ENCODE measurements at places on chromosomes 12 and 14.

- no peak for DNase-seq
- H3K36me3 ChIP-seq: peaks cover 2% of the 10 kb centered on the region
- H3K27ac ChIP-seq: peak overlapping the region; percentile 48
Measured at GRCh38 chr12:2561367-2561766, 233.4 kb upstream of the FKBP4 start.

DNA sequence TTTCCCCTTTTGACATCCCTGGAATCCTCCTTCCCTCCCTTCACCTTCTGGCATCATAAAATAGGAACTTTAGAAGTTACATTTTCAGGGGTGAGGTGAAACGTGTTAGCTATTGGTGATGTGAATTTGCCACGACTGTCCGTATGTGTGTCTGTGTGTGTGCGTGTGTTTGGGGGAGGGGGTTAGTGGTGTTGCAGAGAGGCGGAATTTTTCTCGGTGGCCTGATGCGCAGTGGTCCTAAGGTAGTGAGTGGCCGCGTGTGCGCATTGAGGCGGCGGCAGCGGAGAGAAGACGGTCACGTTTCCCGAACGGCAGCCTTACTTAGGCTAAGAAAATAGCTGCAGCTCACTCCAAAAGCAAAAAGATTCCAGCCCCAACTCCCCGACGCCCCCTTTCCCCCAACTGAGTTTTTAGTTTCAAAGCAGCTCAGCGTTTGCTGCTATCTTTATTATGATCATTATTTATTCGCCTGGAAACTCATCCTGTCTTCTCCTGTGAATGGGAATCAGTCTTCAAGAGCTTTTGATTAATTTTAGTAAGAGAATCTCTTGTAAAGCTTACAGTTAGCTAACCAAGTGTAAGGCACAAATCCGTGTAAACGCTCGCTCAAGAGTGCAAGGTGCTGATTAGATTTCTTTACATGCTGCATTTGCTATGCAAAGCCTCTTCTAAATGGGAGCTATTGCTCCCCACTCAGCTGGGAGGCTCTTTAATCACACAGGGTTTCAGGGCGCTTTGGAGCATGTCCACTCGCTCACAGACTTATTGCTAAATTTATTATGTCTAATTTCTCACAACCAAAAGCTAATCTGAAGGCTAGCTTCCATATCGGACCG is 4.7 kb downstream of the FLRT2 start:
- DNase-seq: peak; percentile 42
- peaks cover 8% of the 10 kb centered on the region for H3K4me1 ChIP-seq
- H3K27me3 ChIP-seq: peaks cover 33% of the 10 kb centered on the region

GRCh38 chr12:111748151-111748672 is 18.5 kb upstream of the ALDH2 start:
- no peaks in the 10 kb centered on the region for H3K27me3 ChIP-seq
- H3K36me3 ChIP-seq: peaks cover 24% of the 10 kb centered on the region
- no peak overlapping the region for H3K27ac ChIP-seq
- H3K4me1 ChIP-seq: no peaks in the 10 kb centered on the region
- no peak for DNase-seq

GRCh38 chr12:67852701-67853100 is 136.5 kb upstream of the IFNG-AS1 start:
- H3K27me3 ChIP-seq: no peaks in the 10 kb centered on the region
- no peaks in the 10 kb centered on the region for H3K4me1 ChIP-seq
- H3K4me3 ChIP-seq: no peak overlapping the region
- H3K36me3 ChIP-seq: no peaks in the 10 kb centered on the region
- no peak for DNase-seq

DNA sequence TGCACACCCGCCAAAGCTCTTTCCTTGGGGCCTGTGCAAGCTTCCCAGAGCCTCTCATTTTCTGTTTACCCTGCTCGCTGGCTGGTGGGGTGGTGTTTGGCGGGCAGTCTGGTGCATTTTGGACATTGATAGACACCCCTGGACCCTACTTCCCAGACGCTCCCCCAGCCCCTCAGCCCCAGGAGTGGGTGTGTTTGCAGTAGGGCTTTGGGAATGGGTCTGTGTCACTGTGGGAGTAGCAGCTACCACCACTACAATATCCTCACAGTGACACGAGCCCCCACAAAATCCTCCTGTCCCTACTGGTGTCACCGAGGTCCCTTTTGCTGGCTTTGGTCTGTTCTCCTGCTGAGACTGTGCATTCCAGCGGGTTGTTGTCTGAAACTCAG is 371.3 kb downstream of the TMEM121 start:
- no peak overlapping the region for H3K4me3 ChIP-seq
- H3K27ac ChIP-seq: no peak overlapping the region
- no peak for DNase-seq
- H3K4me1 ChIP-seq: no peaks in the 10 kb centered on the region
- no peaks in the 10 kb centered on the region for H3K27me3 ChIP-seq

GRCh38 chr14:101039031-101039754 is 135.7 kb upstream of the RTL1 start:
- no peak for DNase-seq
- H3K4me3 ChIP-seq: no peak overlapping the region
- H3K27ac ChIP-seq: no peak overlapping the region
- H3K36me3 ChIP-seq: no peaks in the 10 kb centered on the region
- H3K27me3 ChIP-seq: no peaks in the 10 kb centered on the region

GRCh38 chr14:39229222-39229543 is 4.5 kb upstream of the MIA2 start:
- H3K4me3 ChIP-seq: no peak overlapping the region
- H3K27me3 ChIP-seq: no peaks in the 10 kb centered on the region
- no peaks in the 10 kb centered on the region for H3K4me1 ChIP-seq
- no peak for DNase-seq
- H3K27ac ChIP-seq: no peak overlapping the region
- no peaks in the 10 kb centered on the region for H3K36me3 ChIP-seq

- H3K4me3 ChIP-seq: peak overlapping the region; percentile 94
- DNase-seq: no peak
- peak overlapping the region; percentile 96 for H3K27ac ChIP-seq
- H3K27me3 ChIP-seq: no peaks in the 10 kb centered on the region
- H3K36me3 ChIP-seq: no peaks in the 10 kb centered on the region
Measured at GRCh38 chr14:74018174-74018585, 908 bp downstream of the ENTPD5 start.

DNA sequence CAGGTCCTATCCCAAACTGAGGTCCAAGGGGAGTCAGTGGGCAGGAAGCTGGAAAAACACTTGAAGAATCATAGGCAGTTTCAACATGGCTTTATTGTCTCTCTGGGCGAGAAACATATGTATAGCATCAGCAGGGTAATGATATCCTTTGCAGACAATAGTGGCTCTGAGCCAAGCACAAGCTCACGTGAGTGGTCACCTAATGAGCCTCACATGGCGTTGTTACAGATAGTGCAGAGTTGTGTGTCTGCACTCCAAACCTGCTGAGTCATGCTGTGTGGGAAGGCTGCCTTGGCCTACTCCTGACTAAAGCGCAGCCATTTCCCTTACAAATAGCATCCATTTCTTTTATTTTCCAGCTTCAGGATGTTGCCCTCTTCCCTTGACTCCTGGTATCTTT is 105.2 kb upstream of the SYT1 start:
- H3K27ac ChIP-seq: no peak overlapping the region
- H3K27me3 ChIP-seq: no peaks in the 10 kb centered on the region
- H3K4me1 ChIP-seq: no peaks in the 10 kb centered on the region

DNA sequence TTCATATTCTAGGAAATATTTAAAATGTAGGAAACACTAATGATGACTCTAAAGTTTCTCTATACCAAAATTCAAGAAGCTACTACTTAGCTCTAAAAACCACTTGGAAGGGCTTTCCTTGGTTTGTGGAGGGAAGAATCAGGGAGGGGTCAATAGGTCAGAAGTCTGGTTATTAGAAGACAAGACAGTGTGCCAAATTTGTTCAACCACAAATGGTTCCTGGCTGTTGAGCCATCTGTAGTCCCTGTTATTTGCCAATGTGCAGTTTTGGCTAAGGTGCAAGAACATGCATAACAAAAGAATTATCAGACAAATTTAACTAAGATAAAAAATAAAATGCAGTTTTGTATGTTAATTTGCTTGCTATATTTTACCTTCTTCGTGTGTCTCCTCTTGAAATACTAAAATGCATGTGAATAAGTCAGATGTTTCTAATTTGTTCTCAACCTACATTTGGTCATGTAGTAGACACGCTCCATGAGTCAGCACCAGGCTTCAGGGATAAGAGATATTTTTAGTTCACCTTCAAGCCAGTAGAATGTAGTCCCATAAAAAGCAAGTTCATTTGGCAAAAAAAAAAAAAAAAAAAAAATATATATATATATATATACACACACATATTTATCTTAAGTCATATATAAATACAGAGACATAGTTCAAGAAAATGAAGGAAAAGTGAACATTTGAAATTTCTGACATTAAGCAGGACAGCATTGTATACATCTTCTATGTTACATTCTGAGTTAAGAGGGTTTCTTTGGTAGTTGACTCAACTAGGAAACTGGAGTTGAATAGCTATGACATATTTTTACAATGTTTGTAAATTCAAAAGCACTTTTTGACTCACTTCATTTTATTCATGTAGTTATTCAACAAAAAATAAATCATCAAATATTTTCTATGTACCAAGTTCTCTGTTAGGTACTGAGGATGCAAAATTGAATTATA is 123.3 kb downstream of the KCNC2 start:
- H3K4me1 ChIP-seq: peaks cover 2% of the 10 kb centered on the region
- no peaks in the 10 kb centered on the region for H3K36me3 ChIP-seq
- no peaks in the 10 kb centered on the region for H3K27me3 ChIP-seq
- no peak overlapping the region for H3K4me3 ChIP-seq

- DNase-seq: peak; percentile 67
- peak overlapping the region; percentile 13 for H3K27ac ChIP-seq
- H3K4me1 ChIP-seq: peaks cover 15% of the 10 kb centered on the region
- H3K27me3 ChIP-seq: no peaks in the 10 kb centered on the region
- H3K36me3 ChIP-seq: no peaks in the 10 kb centered on the region
Measured at GRCh38 chr12:51548241-51548640, 42.8 kb upstream of the SCN8A start.

- H3K27me3 ChIP-seq: no peaks in the 10 kb centered on the region
- no peaks in the 10 kb centered on the region for H3K4me1 ChIP-seq
- H3K36me3 ChIP-seq: no peaks in the 10 kb centered on the region
Measured at GRCh38 chr14:61927520-61927919, 165.3 kb downstream of the SNAPC1 start.

DNA sequence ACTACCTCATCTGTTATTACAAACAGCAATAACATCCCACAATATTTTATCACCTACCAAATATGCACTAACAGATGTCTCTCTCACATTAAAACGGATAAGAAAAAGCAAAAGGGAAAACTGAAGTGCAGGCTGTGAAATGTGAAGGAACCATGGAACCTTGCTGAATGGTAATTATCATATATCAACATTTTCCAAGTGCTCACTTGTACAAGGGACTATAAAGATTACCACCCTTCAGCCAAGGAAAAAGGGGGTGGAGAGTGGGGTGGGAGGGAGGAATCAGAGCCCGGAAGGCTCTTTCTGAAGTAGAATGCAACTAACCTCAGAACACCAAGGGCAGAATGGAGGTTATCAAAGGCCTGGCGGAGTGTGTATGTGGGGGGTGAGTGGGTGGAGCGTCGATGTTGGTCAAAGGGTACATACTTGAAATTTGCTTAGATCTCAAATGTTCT is 1.2 kb downstream of the SNX6 start:
- DNase-seq: peak; percentile 42
- H3K27me3 ChIP-seq: no peaks in the 10 kb centered on the region
- no peak overlapping the region for H3K27ac ChIP-seq

DNA sequence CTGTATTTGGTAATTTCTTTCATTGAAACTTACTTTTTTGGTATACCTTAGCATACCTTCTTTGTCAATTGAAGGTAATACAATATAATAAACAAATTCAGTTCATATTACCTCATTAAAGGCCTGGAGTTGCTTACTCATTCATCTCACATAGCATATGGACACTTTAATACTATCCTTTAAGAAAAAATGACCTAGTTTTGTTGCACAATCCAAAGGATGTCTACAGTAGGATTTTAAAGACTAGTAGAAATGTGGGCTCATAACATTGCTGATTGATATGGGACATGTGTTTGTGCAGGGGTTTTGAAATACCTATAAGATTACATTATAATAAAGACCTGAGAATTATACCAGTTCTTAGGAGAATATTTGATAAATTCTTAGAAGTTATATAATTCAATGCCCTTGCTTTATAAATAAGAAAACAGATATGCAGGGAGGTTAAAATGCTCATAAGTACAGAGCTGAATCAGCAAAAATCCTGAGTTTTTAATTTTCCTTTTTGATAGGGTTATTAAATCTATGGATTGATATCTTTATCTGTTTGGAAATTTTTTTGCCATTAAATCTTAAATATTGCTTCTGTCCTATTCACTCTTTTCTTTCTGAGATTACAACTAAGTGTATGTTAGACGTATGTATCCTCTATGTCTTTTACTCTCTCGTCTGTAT is 352.1 kb downstream of the ATP23 start:
- H3K27me3 ChIP-seq: no peaks in the 10 kb centered on the region
- H3K27ac ChIP-seq: no peak overlapping the region
- no peaks in the 10 kb centered on the region for H3K4me1 ChIP-seq
- peak; percentile 15 for DNase-seq
- H3K4me3 ChIP-seq: no peak overlapping the region
- no peaks in the 10 kb centered on the region for H3K36me3 ChIP-seq

DNA sequence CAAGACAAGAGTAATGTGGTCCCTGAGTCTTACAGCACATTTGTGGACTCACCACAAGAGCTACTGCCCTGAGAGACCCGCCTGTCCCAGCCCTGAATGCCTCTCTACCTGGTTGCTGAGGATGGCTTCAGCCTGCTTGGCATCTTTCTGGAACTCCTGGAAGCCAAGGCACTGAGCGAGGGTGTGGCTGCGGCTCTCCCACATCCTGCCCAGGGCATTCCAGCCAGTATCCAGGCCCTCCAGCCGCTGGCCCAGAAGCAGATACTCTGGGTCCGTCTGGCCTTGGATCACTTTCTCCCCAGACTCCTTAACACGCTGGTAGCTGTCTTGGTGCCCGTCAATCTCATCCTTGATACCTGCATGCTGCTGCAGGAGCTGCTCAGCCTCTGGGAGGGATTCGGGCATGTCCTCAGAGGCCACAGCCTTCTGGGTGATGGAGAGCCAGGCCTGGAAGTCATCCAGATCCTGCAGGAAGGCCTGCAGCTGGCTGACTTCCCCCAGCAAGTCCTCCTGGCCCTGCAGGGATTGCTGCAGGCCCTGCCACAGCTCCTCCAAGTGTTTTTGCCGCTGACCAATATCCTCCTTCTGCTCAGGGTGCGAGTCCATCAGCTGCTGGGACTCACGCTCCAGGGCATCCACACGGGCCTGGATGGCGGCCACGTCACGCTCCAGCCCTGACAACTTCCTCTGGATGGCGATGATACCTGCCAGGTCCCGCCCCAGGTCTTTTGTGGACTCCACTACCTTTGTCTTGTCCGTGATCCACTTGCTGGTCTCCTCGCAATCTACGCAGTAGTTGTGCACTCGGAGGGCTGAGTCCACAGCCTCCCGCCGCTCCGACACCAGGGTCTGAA is 82.3 kb downstream of the PLEKHG3 start:
- no peak overlapping the region for H3K27ac ChIP-seq
- H3K4me1 ChIP-seq: no peaks in the 10 kb centered on the region
- H3K36me3 ChIP-seq: no peaks in the 10 kb centered on the region
- no peak overlapping the region for H3K4me3 ChIP-seq
- no peak for DNase-seq
- no peaks in the 10 kb centered on the region for H3K27me3 ChIP-seq

Data from cardiac muscle cell (in vitro differentiated cells and primary cell).